AG04449 (cell line): ENCODE measurements at places on chromosomes 16 and 17.

DNA sequence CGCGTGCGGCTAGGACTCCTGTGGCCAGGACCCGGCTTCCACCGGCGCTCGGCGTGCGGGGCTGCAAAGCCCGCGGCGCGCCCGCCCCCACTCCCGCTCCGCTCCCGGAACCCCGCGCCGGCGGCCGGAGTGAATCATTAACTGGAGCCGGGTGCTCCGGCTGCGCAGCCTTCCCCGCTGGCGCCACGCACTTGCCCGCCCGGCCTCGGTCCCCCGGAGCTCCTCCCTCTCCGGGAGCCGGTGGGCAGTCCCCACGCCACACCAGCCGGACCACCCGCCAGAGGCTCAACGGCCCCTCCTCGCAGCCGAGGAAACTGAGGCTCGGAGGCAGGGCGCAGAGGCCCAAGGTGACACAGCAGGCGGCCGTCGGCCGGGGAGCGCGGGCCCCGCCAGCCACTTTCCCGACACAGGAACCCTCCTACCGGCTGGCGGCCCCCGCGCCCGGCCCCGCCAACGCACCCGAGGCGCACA lies 580 bp downstream of the BCAR1 start:
- no peak for DNase-seq

- DNase-seq, result no peak
Measured at GRCh38 chr16:50259334-50260205, 6.8 kb upstream of the ADCY7 start.

- DNase-seq, result no peak
Measured at GRCh38 chr17:39920218-39921210, 2.1 kb upstream of the GSDMB start.

GRCh38 chr16:24544640-24545039 lies 5.3 kb downstream of the RBBP6 start:
- DNase-seq, result no peak

- no peak for DNase-seq
Measured at GRCh38 chr17:78159575-78160158, 8.7 kb upstream of the SYNGR2 start.

GRCh38 chr17:19317359-19318095 lies 45.0 kb downstream of the B9D1 start:
- peak; percentile 29 for DNase-seq

DNA sequence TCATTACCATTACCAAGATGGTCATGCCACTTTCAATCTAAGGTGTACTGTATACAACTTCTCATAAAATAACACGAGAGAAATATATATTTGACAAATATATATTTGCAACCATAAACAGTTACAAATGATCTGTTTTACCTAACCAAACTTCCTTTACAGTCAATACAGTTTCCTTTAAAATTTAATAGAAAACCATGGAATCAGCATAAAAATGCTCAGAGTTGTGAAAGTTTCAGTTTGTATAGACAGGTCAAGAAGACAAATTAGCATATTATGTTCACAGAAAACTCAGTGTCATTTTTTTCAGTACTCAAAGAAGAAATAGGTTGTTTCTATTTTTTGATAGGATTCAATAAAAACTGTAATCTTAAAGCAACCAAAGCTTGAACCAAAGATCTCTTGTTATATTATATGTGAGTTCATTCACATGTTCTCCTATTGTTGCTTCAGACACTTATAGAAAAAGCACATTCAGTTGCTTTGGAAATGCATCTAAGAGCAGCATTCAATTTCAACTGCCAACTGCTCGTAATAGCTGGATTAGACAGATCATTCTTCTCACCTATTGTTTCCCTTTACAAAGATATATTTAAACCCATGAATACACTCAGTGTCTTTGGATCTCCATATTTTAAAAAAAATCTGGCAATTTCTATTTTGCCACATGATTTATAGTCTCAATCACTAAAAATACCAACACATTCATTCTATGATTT lies 15.1 kb downstream of the SSH2 start:
- DNase-seq, result no peak
